ENCODE measurements at places on chromosomes 4 and X.

DNA sequence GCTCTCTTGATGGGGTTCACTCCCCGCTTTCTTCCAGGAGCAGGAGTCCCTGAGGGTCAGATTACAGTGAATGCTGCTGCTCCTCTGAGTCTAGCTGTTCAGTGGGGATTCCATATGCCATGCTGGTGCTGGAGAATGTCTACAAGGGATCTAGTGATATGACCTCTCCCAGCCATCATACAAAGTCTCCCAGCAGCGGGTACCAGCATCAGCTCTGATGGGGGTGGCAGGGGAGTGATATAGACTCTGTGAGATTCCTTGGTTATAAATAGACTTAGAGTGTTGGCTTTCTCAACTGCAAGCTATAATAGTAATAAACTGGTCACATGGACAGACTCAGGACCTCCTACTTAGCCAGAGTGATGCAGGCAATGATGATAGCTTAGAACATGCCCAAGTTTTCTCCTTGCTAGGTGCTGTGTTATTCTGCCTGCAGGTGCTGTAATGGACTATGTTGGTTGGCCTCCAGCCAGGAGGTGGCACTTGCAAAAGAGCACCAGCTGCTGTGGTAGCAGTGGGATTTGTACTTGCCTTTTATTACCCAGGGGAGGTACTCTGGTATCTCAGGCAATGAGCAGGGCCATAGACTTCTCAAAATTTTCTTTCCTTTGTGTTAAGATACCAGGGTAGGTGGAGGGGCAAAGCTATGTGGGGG is 202.9 kb downstream of the CHIC1 start:
- DNase-seq: no peak

- DNase-seq: no peak
Observed at GRCh38 chr4:84455697-84456096, 43.4 kb downstream of the NKX6-1 start.

GRCh38 chr4:53208753-53209152 is 157.1 kb downstream of the SCFD2 start:
- DNase-seq: no peak

- no peak for DNase-seq
Observed at GRCh38 chr4:11615601-11616000, 186.9 kb upstream of the HS3ST1 start.

- no peak for DNase-seq
Observed at GRCh38 chr4:78446619-78447018, 105.0 kb upstream of the ANXA3 start.

DNA sequence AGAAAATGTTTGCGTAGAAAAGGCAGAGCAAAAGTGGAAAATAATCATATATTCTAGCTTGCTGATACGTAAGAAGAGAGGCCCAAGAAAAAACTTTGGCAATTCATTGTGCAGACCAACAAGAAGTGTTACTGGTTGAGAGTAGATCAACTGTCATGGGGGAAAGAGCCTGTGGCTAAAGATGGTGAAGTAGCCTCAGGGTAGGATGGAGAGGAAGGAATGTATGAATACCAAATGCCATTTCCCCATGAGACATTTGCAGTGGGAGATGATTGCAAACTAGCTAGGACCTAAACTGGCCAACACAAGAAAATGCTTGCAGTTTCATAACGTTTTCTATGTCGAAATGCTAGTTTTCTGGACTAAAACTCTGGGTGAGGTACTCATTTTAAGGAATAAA is 47.7 kb upstream of the ADGRL3 start:
- DNase-seq: no peak

GRCh38 chrX:149453906-149454822 is 50.9 kb downstream of the IDS start:
- no peak for DNase-seq

GRCh38 chrX:581720-582298 is 48.8 kb upstream of the SHOX start:
- no peak for DNase-seq

- no peak for DNase-seq
Observed at GRCh38 chr4:6900956-6901355, 8.7 kb upstream of the TBC1D14 start.
